ENCODE measurements at places on chromosomes 1 and 21.

DNA sequence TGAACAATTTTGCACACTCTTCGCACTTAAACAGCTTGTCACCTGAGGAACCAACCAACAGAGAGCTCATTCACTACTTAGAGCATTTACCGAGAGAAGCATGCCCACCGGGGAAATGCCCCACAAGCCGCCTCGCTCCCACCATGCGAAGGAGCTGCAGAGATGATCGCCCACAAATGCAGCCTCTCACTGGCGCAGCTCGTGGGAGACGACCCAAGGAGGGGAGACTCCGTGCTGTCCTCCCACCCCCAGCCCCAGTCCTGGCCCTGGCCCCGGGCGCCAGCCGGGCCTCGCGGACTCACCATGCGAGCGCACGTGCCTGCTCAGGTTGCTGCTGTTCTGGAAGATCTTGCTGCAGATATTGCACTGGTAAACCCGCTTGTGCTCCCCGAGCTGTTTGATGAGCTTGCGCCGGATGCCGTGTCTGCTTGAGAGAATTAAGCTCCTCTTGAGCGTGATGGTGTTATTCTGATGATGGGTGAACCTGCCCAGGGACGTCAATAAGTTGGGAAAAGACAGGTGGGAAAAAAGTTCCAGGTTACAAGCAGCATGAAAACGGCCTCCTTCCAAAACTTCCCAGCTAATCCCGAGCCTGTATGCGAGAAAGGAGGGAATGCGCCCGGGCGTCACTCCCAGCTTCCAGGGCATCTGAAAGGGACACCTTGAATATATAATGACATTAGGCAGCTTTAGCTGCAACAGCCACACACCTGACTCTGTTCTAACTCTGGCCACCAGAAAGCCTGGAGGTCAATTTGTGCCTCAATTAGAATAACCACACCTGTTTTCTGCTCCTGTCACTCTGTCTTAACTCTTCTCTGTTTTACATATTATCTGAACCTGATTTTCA is 42.8 kb downstream of the PRDM15 start:
- no peak for DNase-seq

DNA sequence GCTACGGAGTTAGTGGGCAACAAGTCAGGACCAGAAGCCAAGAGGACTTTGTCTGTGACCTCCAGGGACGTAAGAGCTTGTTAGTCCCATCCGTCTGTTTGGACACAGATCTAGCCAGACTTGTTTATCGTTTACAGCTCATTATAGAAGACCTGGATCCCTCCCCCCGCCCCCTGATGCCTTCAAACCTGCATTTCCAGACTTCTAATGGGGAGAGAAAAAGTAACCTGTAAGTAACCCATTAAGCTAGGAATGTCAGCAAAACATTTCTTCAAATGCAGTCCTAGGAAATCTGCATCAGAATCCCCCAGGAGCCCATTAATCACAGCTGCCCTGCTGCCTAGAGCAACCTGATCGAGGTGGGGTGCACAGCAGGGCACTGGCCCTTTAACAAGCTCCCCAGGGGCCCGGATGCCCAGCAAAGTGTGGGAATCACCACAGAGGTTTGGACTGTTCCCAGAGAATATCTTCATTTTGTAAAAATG is 1.4 kb upstream of the MAD2L2 start:
- DNase-seq, result no peak

DNA sequence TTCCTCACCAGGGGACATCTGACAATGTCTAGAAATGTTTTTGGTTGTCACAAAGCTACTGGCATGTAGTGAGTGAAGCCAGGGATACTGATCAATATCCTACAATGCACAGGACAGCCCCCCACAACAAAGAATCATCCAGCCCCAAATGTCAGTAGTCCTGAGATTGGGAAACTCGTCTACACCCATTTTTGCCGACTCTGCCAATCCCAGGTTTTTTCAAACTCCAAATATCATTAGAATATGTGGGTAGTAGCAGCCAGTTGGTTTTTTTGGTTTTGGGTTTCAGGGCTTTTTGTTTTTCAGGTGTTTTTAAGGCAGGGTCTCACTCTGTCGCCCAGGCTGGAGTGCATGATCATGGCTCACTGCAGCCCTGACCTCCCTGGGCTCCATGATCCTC is 5.9 kb downstream of the SPATA46 start:
- DNase-seq, result no peak

DNA sequence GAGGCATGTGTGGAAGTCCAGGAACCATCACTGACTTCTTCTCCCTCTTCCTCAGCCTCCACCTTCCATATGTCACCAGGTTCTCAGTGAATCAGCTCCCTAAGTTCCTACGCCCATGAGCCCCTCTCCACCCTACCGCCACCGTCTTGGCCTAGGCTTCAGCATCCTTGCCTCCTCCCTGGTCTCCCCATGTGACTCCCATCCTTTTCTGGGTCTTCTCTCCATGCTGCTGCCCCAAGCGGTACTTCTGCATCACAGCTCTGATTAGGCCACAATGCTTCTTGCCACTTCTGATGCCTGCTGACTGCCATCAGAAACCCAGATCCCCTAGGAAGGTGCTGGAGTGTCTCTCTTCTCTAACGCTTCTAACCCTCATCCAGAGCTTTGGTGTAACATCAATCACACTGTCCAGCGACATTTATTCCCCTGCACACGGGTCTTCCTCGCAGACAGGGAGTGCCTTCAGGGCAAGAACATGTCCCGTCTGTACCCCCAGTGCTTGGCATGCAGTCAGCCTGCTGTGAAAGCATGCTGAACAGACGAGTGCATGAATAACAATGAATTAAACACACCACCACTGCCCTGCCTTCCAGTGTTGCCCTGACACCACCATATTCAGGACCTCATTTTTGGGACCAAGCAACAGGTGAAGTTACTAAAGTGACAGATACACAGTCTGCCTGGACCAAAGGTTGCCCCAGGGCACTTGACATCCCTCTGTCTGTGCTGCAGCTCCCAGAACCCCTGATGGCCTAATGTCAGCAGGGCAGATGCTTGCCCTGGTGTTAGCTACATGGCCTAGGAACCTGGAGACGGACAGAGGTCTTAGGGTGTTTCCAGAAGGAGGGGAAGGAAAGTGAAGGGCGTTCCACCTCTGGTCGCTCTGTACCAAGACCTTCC is 158.7 kb upstream of the EDN2 start:
- DNase-seq, result no peak

DNA sequence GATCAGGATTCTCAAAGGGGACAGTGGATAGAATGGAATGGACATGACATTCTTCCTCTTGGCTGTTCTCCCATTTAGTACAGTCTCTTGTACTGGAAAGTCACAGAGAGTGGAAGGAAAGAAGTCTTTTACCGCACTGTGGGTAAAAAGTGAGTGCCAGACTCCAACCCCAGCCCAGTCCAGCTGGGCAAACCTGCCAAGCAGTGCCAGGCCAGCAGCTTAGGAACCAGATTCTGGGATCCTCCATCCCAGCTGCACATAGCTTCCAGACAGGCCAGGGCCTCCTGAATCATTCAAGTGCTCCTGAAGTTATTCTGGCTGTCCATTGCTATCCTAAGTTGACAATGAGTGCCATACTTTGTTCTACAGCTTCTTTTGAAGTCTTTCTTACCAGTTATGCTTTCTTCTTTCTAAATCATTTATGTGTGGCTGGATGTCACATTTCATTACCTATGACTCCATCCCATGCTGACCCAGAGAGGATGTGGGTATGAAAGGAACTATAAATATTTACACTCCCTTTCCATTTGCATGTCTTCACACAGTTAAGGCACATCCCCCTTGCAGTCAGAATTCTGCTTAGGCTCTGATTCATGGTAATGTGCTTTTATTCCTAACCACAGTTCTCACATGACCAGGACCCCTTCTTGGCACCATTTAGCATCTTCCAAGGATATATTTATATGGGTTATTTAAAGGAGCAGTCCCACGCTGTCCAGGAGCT is 88.9 kb downstream of the AK5 start:
- DNase-seq, result peak; percentile 91

- DNase-seq, result no peak
These were observed 1.8 kb downstream of the TMED5 start for GRCh38 chr1:93178418-93178817.

- no peak for DNase-seq
These were observed 17.1 kb downstream of the KIF21B start for GRCh38 chr1:201006450-201006849.
